ENCODE measurements at places on chromosomes 6 and 20.

GRCh38 chr6:154932515-154933027, 62.5 kb upstream of the TIAM2 start:
- peak; percentile 43 for DNase-seq

GRCh38 chr6:43883847-43884651, 114.0 kb downstream of the VEGFA start:
- no peak for DNase-seq

- no peak for DNase-seq
These were observed 76.5 kb downstream of the SPTLC3 start for GRCh38 chr20:13085275-13085674.

- DNase-seq = no peak
These were observed 45.7 kb upstream of the TSHZ2 start for GRCh38 chr20:52926505-52926904.

DNA sequence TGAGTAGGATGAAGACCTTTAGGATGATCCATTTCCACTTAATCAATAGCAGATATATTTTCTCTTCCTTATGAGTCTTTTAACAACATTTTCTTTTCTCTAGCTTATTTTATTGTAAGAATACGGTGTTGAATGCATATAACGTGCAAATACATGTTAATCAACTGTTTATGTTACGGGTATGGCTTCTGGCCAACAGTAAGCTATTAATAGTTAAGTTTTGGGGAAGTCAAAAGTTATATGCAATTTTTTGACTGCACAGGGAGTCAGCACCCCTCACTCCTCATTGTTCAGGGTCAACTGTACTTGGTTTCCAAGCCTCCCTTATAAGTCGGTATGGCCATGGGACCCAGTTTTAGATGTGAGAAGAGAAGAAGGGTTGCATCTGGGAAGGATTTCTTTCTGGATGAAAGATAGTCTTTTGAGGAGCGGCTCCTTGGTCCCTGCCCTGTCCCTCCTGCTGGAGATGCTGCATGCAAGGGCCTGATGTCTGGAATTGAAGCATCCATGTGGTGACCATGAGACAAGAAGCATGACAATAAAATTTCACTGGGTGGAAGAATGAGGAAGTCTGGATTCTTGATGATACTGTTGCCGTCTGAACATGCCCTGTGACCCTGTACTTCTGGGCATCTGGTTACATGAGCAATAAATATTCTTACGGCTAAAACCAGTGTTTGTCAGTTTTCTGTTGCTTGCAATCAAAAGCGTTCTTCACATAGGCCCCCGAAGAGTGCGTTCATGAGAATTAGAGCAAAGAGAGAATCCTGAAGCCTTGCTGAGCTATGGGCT, 194.7 kb upstream of the PMEPA1 start:
- no peak for DNase-seq

DNA sequence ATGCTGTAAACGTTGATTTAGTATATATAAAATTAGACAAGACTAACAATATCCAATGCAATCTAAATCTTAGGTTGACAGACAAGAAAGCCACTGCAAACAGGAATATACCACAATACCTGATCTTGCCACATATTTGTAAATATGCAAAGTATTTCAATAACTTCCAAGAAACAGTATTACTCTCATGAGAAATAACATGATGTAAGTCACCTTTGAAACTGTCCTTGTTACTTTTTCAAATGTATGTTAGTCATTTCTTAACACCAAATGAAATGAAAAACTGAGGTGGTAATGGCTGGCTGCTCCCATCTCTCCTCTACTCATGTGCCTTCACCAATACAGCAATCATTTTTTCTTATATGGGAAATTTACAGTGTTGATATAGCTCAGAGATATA, 118.7 kb downstream of the ATG5 start:
- DNase-seq = no peak

DNA sequence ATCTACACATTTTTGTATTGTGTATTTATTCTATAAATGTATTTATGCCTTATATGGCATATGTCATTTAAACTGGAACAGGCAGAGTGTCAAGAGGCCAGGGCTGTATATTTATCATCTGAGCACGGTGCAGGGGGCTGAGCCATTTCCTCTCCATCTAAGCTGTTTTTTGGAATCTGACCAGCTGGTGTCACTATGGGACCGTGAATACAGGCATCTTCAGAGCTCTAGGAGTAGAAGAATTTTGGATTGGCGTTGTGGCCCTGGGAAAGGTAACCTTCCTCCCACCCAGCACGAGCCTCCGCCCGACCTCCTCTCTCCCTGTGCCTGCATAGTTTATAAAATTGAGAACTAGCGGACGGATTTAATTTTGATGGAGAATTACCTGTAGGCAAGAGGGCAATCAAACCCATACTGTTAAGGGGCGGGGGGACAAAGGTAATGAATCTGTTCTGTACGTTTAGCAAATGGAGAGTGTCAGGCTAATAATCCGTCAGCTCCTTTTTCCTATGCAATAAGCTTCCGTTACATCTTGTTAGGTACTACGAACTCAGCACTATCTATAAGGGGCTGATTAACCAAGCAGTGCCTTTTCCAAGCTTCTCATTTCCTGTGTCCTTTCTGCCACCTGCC, 29.0 kb upstream of the EEF1E1 start:
- peak; percentile 66 for DNase-seq

- no peak for DNase-seq
These were observed 37.7 kb downstream of the SYTL3 start for GRCh38 chr6:158687506-158687905.

- no peak for DNase-seq
These were observed 4.3 kb upstream of the LTA start for GRCh38 chr6:31567531-31568370.

DNA sequence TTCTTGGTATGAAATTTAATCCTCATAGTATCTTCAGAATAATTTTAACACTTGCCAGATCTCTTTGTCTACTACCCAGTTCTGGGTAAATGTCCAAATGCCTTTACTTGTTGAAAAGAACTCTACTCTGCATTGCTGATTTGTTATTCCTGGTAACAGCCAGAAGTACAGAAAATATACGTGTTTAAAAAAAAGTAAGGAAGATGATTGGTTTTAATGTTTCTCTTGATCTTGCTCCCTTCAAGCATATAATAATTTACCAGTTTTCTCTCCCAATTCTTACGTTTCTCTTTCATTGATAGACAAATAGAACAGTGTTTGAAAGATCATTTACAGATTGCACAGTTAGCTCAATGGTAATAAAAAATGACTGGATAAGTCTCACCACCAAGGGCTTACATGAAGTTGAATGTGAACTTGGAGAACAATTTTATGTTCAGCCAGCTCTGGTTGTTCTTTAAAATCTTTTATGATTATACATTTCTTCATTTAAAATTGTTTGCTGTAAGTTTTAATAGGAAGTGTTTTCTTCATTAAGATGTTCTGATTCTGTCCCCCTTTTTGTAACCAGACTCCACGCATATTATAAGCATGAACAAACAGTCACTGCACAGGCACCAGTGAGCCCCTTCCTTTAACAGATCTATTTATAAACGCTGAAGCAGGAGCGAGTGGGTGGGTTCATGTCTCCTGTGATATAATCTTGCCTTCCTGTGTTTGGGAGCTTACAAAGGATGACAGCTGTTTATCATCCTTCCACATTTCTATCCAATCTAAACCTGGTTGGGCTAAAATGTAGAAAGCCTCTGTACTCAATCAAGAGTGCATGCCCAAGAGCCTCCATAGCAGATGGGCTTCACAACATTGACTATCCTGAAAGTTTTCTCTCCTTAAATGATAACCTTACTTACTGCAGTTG, 299.5 kb downstream of the PRL start:
- no peak for DNase-seq

DNA sequence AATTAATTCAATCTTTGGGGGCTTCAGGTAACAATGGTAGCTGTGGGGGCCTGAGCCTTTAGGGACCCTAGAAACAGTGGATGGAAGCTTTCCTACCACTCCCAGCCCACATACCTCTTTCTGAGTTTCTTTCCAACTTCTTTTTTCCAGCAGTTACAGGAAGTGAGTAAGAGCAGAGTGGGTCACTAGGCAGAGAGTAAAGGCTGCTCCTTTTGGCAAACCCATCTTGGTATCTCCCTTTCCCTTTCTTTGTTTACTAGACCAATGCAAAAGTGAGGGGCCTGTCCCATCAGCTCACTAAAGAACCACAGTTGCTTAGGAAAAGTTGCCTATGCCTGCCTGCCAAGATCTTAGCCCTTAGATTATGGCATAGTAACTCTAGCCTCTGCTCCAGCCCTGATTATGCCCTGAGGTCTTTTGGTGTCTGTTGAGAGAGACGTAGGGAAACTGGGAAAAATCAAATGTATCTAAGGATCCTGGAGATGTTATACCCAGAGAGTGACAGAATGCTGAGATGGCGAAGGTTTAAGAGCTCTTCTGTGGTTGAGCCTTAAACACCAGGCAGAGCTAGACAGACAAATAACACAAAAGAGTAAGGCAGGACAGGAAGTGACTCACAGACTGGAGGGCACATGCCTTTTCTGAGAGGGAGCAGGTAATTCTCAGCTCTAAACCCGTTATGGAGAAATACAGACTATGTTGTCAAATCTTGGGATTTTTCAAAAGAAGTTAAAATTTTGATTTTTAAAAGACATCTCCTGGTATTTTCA, 31.3 kb downstream of the TRMT6 start:
- peak; percentile 42 for DNase-seq

DNA sequence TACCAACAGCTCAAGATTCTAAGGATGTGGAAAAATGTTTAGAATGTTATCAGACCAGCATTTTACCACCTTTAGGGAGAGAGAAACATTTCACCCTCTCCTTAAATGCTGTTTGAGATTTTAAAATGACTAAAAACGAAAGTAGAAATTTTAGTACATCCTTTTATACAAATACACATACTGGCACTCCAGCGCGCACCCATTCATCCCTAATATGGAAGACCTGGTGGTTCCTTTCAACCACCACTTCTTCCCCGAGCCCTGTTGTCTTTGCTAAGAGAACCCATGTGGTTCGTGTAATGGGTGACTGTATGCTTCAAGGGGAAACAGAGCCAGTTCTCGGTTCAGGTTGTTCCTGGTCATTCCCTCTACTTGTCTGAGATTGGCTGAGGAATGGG, 21.3 kb downstream of the SPATA2 start:
- no peak for DNase-seq

GRCh38 chr20:50276119-50277063, 85.8 kb downstream of the CEBPB start:
- no peak for DNase-seq

DNA sequence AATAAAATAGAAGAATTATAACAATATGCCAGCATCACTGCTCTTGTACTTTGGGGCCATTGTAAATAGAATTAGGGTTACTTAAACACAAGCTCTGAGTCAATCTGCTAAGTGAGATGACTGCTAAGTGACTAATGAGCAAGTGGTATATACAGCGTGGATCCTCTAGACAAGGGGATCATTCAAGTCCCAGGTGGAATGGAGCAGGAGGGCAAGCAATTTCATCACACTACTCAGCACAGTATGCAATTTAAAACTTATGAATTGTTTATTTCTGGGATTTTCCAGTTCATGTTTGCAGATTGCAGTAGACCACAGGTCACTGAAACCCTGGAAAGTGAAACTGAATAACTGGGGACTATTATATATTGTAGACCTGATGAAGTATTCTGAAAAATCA, 235.3 kb downstream of the BTBD3 start:
- DNase-seq = no peak

DNA sequence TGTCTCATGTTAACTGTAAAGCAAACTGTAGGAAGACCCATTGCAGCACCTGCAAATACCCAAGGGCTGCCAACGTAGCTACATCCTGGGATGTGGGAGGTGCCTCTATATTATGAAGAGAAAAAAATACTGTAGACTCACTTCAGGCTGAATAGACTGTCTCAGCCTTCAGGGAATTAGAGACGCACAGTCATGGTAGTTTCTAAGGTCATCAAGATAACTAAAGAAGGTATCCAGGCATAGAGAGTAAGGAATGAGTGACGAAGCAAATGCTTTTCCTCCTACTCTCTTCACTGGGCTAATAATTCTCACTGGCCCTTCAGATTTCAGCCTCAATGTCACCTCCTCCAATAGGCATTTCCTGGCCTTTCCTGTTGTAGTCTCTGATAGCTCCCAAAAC, 121.6 kb upstream of the ECI2 start:
- DNase-seq = peak; percentile 54

- DNase-seq = no peak
These were observed 74.3 kb downstream of the ANKRD60 start for GRCh38 chr20:58154113-58154512.

GRCh38 chr6:133286765-133287164, 45.6 kb downstream of the EYA4 start:
- peak; percentile 43 for DNase-seq

GRCh38 chr6:21099338-21100314, 493.9 kb upstream of the SOX4 start:
- DNase-seq = no peak

- DNase-seq = no peak
These were observed 62.6 kb downstream of the VGLL2 start for GRCh38 chr6:117328005-117328389.

DNA sequence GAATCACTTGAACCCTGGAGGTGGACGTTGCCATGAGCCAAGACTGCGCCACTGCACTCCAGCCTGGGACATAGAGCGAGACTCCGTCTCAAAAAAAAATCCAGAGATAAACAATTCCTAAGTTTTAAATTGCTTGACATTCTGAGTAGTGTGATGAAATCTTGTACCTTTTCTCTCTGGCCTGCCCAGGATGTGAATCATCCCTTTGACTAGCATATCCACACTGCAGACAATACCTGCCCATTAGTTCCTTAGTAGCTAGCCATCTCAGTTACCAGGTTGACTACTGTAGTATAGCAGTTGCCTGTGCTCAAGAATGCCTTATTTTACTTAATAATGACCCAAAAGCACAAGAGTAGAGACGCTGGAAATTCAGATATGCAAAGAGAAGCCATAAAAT, 2.8 kb downstream of the ZFP57 start:
- no peak for DNase-seq
